ENCODE measurements at places on chromosomes 7 and 10. TPM values are rescaled to one million over a fixed set of nuclear protein-coding genes. Genes with fewer than 3 reads are reported as not detected.

GRCh38 chr7:110105307-110105706, 985.6 kb upstream of the LRRN3 start:
- no peak for DNase-seq

DNA sequence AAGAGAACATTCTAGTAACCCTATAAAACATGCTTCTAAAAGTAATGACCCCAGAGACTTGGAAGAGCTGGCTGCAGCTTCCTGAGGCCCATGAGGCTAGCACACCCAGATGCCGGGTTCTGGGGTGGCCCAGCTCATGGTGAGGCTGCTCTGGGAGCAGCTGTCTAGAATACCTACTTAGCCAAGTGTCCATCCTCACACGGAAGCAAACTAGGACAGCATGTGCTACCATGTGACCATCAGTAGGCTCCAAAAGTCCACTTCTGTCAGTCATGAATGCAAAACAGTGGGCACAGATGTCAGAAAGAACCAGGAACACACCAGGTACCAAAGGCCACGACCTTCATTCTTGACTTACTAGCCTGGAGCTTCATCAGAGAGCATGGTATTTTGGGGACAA, 32.4 kb downstream of the CTBP2 start:
- DNase-seq: no peak

DNA sequence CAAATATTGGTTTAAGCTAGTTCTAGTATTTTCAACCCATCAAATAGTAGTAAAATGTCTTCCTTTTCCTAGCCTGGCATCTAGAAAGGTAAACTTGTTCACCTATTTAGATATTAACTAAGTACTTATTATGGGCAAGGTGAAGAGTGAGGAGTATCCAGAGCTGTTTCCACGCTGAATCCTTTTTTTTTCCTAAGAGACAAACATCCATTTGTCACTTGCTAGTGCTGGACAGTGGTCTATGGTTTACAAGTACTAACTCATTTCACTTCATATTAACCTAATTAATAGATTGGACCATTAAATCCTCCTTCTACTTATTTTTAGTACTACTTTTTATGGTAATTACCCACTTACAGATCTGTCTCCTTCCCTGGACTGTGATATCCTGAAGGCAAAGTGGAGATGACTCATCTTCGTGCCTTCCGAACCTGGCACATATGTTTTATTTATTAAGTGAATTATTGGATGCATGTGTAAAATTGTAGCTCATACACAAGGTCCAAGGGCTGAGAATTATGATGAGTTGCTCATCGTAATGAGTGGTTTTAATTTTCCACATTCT, 159.6 kb upstream of the IGFBP3 start:
- no peak for DNase-seq

DNA sequence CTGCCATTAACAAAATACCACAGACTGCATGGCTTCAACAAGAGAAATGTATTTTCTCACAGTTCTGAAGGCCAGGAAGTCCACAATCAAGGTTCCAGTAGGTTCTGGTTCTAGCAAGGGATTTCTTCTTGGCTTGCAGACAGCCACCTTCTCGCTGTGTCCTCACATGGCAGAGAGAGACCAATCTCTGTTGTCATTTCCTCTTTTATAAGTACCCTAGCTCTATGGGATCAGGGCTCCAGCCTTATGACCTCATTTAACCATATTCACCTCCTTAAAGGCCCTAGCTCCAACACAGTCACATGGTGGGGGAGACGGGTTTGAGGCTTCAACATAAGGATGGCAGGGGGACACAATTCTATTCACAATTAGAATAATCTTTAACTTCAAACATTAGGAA, 23.6 kb downstream of the ABI1 start:
- DNase-seq: no peak

DNA sequence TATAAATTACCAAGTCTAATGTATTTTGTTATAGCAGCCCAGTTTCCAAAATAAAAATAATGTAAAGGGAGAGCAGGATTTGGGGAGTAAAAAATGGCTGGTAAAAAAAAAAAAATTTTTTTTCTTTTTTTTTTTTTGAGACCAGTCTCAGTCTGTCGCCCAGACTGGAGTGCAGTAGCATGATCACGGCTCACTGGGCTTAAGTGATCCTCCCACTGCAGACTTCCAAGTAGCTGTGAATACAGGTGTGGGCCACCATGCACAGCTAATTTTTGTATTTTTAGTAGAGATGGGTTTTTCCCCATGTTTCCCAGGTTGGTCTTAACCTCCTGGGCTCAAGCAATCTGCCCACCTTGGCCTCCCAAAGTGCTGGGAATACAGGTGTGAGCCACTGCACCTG, 4.8 kb upstream of the LSM8 start:
- no peak for DNase-seq

GRCh38 chr7:141280100-141280499, 206.2 kb downstream of the TMEM178B start:
- DNase-seq: no peak

ENTPD1 gene
- 34.5 TPM for total RNA-seq

KMT2E gene
- 88.2 TPM for total RNA-seq

CYP3A7 gene
- total RNA-seq: 0.21 TPM
